ENCODE measurements at places on chromosomes 11 and 22.

- no peak for DNase-seq
Measured at GRCh38 chr11:117039270-117039669, 59.0 kb downstream of the SIK3 start.

DNA sequence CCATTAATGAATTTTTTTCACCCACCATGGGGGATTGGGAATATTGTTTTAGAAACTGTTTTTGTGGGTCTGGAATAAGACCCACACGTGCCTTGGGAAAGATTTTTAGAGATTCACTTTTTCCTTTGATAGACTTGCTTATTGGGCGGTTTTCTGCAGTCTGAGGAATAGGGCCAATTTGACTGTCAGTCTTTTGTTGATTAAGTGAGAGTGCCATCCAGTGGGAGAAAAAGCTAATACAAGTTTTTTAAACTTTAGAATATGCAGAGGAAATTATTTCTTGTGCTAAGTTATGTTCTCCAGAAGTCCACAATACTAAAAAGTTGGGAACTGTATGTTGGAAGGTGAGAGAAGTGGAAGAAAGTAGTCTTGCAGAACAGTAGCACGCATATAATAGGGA lies 56.1 kb downstream of the PRMT3 start:
- peak; percentile 25 for DNase-seq

- no peak for DNase-seq
Measured at GRCh38 chr11:115067900-115068530, 389.7 kb downstream of the NXPE2 start.

- DNase-seq = no peak
Measured at GRCh38 chr11:46534711-46535110, 59.1 kb downstream of the AMBRA1 start.

GRCh38 chr11:11659567-11660362 lies 38.0 kb upstream of the GALNT18 start:
- peak; percentile 77 for DNase-seq

DNA sequence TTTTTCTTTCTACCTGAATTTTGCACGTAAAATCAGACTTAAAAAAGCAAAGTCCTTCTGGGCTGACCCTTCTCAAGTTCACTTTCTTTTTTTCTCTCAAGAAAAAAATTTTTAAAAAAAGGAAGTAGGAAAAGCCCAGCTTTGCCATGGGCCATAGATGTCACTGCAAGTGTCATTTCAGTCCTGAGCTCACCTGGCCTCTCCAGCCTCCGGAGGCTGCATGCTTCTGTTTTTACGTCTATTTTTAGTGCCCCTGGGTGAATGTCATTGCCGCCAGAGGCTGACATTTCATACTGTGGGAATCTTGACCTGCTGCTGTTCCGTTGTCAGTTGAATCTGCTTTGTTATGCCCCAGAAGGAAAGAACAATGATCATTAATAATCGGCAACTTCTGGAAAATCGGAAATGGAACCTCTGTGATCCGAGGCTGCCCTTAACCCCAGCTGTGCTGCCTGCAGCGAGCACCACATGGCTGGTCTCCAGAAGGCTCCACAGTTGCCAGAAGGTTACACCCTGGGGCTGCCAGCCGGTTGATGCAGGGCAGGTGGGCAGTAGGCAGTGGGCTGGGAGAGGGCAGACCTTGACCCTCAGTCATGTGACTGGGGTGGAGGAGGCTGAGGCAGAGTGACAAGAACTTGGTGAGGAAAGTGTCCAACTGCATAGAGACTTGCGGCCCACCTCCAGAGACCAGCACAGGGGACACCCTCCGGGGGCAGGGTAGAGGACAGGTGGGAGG lies 16.7 kb upstream of the MYEOV start:
- no peak for DNase-seq

GRCh38 chr11:78261828-78262227 lies 73.1 kb downstream of the USP35 start:
- no peak for DNase-seq

DNA sequence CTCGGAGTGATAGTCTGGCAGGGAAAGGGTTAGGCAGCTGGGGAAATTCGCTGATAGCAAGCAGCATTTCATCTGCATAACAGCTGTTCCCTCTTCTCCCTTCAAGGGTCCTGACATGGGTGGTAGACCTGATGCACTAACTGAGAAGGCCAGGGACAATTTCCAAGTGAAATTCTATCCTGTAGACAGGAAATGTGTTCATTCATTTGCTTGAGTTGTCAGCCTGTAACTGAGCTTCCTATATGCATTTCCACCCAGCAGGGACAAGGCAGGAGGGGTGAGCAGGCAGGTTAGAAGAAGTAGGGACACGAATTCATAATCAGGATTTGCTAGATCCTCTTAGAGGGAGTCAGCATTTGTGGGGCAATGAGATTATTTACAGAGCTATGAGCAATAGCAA lies 154.3 kb upstream of the NCAM1 start:
- DNase-seq = peak; percentile 6

- no peak for DNase-seq
Measured at GRCh38 chr11:78841456-78842060, 266.9 kb upstream of the NARS2 start.

DNA sequence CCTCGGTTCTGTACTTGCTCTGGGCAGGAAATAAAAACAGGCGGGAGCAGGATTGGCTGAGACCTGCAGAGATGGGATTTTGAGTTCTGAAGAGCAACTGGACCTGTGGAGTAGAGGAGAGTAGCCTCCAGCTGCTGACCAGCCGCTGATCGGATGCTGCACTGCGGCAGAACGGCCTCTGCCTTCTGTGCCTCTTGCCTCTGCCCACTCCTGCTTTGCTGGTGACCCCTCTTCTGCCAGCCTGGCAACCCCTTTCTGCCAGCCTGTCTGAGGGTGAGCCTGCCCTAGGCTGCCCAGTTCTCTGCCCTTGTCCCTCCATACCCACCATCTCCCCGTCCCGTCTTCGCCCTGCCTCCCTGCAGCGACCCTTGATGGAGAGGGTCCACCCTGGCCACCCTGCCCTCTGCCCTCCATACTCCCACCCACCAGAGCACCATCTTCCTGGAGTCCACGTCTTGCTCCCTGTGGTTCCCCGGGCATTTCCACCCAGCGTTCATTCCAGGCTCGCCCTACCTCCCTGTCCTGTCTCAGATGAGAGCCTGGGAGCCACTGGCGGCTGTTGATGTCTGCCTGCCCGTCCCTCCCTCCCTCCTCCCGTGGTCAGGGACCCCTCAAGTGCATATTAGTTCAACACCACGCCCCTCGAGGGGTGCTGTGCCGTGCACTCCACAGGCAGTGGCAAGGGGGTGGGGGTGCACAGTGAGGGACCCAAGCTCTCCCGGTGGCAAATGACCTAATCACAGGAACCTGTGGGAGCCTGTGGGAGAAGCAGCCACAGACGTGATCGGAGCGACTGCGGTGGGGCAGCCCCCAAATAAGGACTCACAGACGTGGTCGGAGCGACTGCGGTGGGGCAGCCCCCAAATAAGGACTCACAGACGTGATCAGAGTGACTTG lies 863.3 kb downstream of the TBC1D22A start:
- DNase-seq = no peak

DNA sequence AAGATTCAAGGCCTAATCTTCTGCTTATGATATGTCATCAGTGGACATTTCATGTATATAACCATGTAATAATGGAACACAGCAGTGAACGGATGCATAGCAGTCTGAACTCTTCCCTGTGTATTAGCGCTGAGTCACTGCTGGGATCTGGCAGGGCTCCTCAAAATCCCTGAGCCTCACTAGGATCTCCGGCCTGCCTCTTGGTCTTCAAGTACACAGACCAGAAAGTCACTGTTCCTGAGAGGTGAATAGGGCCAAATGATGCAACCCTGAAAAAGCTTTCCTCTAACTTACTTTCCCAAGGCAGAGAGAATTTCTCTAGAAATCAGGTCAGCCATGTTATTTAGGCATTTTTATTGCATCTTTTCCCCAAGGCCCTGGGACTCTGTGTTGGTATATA lies 35.0 kb downstream of the POU2AF1 start:
- peak; percentile 98 for DNase-seq

- DNase-seq = no peak
Measured at GRCh38 chr11:126919147-126919823, 81.3 kb downstream of the KIRREL3 start.

- no peak for DNase-seq
Measured at GRCh38 chr11:105553025-105553424, 56.8 kb upstream of the GRIA4 start.

- no peak for DNase-seq
Measured at GRCh38 chr11:86932259-86932585, 23.0 kb downstream of the FZD4 start.

DNA sequence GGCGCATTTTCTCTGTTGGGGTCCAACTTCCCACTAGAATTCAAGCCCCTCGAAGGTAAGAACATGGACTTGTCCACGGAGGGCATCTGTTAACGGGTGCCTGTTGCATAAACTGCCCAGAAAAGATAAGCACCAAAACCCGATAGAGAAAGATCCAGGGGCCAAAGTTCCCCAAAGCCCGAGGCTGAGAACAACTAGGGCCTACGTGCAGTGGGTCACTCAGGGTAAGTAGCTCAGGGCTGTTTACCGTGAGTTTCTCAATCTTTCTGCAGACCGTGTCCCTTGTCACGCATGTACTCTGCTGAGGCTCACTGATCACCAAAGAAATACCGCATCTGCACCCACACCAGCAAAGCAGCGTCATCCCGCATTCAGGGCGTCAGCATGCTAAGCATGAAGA lies 24.4 kb downstream of the PGA5 start:
- no peak for DNase-seq

DNA sequence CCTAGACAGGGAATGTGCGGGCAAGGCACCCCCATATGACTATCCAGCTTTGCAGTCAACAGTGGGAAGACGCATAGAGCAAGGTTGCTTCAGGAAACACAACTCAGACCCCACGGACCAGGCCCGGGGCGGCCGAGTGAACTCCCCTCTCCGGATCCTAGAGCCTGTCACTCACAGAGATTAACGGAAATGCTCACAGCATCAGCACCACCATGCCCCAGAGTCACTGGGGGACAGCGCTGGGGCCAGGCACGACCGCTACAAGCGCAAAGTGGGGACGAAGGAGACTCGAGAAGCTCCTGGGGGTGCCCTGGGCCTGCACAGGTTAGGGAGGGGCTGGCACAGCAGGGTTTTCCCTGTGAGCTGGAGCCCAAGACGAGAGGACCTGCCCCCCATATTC lies 15.9 kb downstream of the MACROD1 start:
- no peak for DNase-seq

GRCh38 chr11:114076921-114077331 lies 17.4 kb downstream of the ZBTB16 start:
- DNase-seq = no peak

DNA sequence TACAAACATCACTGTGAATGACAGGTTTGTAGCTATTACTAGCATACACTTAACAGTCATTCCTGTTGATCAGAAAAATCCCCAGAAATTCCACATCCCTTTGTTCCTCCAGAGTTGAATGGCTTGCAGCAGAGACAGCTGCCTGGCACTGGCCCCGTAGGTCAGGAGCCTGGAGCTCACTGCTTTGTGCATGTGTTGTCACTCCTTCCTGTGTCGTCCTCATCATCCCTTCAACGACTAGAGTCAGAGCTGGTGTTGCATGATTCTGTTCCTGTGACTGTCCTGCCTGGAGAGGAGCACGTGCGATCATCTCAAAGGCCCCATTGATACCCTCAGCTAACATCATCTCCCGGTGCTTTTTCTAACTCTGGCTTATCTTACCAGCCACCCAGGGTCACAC lies 58.3 kb downstream of the LDLRAD3 start:
- no peak for DNase-seq

- DNase-seq = no peak
Measured at GRCh38 chr11:1728931-1729691, 21.3 kb downstream of the IFITM10 start.

GRCh38 chr11:92332986-92333385 lies 108.4 kb downstream of the FAT3 start:
- DNase-seq = no peak

DNA sequence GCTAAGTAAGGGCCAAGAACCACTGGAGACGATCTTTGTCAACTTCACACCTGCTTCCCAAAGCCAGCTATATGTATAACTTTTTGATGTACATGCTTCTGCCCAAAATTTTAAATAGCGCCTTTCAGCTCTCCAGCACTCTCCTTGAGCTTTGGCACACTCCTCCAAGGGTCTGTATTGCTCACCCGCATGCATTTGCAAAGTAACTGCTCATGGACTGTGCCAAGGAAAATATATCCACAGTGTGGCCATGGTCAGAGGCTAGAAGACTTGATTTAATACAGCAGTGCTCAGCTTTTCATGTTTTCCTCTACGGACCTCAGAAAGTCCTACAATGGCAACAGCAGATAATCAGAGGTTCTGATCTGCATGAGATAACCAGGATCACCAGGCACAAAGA lies 550.1 kb downstream of the SOX6 start:
- no peak for DNase-seq

DNA sequence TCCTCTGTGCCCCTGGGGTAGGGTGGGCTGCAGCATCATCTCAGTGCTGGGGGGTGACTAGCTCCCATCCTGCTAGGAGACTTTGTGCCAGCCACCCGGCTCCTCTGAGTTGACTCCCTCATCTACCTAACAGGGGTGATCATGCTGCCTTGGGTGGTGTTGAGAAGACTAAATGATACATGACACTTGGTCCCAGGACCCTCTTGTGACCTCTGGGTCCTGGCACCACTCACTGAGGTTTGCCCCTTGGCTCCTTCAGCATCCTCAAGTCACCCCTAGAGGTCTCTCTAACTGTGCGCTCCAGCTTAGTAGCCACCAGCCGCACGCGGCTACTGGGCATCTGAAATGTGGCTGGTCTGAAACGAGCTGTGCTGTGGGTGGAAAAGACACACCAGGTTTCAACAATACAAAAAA lies 72.1 kb downstream of the LRRC32 start:
- no peak for DNase-seq

GRCh38 chr11:47591764-47592163 lies 2.4 kb downstream of the C1QTNF4 start:
- DNase-seq = no peak

DNA sequence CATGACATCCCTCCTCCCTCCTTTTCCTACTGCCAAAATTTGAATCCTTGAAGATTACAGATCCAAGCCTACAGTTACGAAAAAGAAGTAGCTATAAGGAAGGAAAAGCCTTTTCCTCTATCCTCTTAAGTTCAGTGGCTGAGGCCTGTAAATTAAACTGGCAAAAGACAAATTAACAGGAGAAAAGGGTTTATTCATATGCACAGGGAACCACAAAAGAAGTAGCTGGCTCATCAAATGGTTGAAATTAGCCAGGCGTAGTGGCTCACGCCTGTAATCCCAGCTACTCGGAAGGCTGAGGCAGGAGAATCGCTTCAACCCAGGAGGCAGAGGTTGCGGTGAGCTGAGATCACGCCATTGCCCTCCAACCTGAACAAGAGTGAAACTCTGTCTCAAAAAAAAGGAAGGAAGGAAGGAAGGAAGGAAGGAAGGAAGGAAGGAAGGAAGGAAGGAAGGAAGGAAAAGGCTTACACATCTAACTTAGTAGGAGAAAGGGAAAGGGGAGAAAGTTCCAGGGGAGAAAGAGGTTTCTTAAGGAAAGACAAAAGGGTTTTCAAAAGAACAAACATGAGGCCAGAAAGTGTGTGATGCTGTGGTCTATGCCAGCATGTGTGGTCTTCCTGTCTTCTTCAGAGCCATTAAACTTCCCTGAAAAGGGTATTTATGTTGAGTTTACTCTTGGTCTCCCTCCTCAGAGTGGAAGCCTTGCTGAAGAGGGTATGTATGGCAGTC lies 5.1 kb upstream of the SMPD1 start:
- DNase-seq = peak; percentile 50
